Activated T-helper 1 cell treated with Interleukin-2 at 50 U/mL for 16 hours (primary cell): ENCODE measurements at places on chromosomes 6 and 20.

GRCh38 chr6:100620085-100620840, 155.5 kb upstream of the SIM1 start:
- no peak for DNase-seq

DNA sequence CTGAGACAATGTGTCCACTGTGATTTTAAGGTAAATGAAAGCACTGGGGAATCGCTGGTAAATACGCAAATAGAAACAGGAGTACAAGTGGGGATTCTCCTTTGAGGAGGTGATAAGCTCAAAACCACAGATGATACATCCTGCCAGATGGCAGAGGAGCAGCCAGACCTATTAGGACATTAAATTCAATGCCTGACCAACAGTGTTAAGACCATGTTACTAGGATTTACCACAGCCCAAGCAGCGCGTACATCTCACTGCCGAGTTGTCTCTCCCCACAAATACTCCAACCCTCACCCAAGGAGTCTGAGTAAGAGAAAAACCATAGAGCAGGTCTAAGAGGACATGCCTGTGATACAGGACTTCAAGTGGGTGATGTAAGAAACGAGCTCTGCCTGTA, 68.9 kb upstream of the TULP1 start:
- no peak for DNase-seq

GRCh38 chr6:141309295-141309694, 823.4 kb upstream of the GJE1 start:
- no peak for DNase-seq

- no peak for DNase-seq
These were observed 302.4 kb upstream of the POU3F2 start for GRCh38 chr6:98532004-98532403.

- no peak for DNase-seq
These were observed 179.3 kb downstream of the BMP7 start for GRCh38 chr20:57087102-57087501.

DNA sequence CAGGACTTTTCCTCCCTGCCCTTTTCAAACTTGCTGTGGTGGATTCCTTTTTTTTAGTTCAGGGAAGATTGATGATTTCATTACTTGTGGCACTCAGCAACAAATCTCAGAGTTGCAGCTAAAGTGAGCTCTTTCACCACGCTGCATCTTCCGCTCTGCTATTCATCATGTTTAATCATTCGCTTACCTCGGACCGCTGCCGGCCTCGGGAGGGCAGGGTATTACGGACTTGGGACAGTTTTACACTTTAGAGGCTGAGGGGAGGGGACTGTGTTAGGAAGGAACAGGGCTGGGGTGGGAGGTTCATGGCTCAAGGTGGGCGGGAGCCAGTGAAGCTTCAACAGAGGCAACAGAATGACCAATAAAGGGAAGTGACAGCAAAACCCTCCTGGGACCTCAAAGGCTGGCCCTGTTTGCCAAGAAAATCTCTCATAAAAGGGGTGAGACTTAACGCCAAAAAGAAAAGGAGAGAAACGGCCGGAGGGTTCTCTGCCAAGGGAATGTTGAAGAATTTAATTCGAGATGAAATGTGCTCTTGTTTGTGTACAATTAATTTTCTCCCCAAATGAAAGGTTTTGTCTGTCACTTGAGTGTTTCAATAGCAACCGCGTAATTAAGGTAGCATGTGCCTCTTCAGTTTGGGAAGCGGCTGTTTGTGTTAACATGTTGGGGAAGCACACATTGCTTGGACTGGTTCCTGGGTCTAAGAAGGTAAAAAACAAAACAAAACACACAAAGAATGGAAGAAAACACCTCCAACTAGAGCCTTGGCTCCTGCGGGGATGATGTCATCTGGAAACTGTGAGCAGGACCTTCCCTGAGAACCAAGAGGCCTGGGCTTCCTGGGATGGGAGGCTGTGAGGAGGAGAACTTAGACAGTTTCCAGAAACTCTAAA, 72.5 kb upstream of the SULF2 start:
- no peak for DNase-seq

DNA sequence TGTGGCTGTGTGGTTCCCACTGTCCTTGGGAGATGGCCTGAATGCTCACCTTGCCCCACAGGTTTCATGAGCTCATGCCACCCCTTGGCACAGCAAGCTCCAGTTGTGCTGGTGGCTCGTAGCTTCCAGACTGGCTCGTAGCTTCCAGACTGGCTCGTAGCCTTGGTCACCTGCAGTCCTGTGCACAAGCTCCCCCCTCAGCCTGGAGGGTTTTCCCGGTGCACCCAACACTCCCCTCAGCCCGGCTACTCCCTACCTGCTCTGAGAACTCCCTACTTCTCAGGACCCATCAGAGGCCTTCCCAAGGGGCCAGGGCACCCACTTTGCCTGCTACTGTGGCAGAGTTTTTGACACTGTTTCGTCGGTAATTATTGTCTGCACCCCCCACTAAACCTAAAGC, 285.6 kb downstream of the TAF4 start:
- no peak for DNase-seq

DNA sequence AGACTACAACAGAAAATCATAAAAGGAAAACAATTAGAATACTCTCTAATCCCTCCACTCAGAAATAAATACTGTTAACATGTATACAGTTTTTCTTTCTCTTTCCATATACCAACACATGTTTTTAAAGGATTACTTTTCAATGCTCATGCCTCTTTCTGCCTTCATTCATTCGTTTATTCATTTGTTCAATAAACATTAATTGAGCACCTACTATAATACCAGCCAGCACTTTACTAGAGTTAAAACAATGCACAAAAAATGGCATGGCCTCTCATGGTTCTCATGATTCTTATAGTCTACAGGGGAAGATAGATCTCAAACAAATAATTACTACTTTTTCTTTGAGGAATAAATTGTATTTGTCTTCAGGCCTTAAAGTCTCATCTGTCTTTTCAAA, 70.3 kb upstream of the RIPOR2 start:
- no peak for DNase-seq

DNA sequence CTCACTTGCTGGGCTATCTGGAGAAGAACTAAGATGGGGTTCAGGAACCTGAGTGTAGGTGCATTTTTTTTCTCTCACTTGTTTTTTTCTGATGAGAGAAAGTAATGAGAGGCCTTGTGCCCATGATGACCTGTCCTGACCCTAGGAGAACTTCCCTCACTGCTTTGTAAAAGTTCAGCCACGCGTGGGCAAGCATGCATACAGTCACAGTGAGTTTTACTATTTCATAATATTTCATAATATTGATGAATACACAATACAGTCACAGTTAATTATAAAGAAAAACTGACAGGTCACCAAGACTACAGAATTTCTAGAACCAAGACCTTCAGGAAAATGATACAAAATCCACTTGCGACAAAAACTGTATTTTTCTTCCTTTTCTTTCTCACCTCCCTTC, 111.8 kb downstream of the MAP7 start:
- no peak for DNase-seq

- DNase-seq = no peak
These were observed 45.9 kb upstream of the MC3R start for GRCh38 chr20:56202493-56203077.

- no peak for DNase-seq
These were observed 53.8 kb downstream of the PKIB start for GRCh38 chr6:122663981-122664380.

- no peak for DNase-seq
These were observed 734 bp downstream of the TPBG start for GRCh38 chr6:82364087-82365015.

GRCh38 chr20:32285621-32286371, 8.3 kb downstream of the KIF3B start:
- DNase-seq = no peak

GRCh38 chr6:29764422-29765196, 41.4 kb downstream of the HLA-F start:
- no peak for DNase-seq

GRCh38 chr6:169862892-169863525, 111.6 kb downstream of the ERMARD start:
- no peak for DNase-seq

- no peak for DNase-seq
These were observed 40.9 kb downstream of the LY86 start for GRCh38 chr6:6629402-6629801.

GRCh38 chr6:45187836-45188235, 140.3 kb upstream of the RUNX2 start:
- DNase-seq = no peak
